GDM1 (cell line): ENCODE measurements at places on chromosomes 5 and 9.
A peak's percentile ranks its signal among the peaks of the same experiment; 100 is the strongest.

DNA sequence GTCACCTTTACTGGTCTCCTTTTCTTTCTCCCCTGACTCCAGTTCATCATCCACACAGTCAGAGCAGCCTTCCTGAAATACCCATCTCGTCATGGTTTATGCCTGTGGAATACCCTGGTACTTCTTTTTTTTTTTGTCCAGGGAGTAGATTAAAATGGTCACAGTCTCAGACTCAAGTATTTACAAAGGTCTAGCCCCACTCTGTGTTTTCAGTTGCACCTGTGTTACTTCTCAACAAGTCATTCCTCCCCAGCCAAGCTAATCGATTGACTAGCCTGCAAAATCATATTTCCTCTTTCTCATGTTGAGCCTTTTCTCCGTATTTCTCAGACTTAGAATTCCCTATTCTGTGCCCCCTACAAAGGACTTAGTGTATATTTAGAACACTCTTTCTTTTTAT, 155.2 kb upstream of the KCNN2 start:
- DNase-seq: no peak

GRCh38 chr9:84343111-84343521, 2.6 kb upstream of the SLC28A3 start:
- no peak for DNase-seq

- no peak for DNase-seq
Measured at GRCh38 chr5:143812085-143812705, at the start of gene HMHB1. TSS of gene HMHB1 (plus strand) at chr5:143812161.

DNA sequence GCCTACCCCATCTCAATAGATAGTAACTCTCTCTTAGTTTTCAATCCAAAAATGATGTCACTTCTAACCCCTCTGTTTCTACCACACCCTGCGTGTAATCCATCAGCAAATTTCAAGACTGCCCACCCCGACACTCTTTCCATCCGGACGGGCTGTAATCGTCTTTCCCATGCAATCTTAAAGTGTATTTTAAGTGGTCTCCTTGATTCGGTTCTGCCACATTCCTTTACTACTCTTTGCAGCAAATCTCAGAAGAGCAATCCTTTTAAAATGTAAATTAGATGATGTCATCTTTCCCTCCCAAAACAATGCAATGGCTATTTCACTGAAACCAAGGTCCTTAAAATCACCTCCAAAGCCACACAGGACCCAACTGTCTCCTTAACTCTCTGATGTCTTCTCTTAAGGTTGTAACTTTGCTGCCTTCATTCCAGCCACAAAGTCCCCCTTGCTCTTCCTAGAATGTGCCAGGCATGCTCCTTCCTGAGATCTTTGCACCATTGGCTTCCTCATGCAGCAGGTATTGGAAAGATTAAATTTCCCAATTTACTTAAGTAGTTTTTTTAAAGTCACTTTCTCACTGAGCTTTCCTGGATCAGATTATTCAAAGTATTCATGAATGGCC, 932.5 kb upstream of the WWC1 start:
- DNase-seq: no peak

DNA sequence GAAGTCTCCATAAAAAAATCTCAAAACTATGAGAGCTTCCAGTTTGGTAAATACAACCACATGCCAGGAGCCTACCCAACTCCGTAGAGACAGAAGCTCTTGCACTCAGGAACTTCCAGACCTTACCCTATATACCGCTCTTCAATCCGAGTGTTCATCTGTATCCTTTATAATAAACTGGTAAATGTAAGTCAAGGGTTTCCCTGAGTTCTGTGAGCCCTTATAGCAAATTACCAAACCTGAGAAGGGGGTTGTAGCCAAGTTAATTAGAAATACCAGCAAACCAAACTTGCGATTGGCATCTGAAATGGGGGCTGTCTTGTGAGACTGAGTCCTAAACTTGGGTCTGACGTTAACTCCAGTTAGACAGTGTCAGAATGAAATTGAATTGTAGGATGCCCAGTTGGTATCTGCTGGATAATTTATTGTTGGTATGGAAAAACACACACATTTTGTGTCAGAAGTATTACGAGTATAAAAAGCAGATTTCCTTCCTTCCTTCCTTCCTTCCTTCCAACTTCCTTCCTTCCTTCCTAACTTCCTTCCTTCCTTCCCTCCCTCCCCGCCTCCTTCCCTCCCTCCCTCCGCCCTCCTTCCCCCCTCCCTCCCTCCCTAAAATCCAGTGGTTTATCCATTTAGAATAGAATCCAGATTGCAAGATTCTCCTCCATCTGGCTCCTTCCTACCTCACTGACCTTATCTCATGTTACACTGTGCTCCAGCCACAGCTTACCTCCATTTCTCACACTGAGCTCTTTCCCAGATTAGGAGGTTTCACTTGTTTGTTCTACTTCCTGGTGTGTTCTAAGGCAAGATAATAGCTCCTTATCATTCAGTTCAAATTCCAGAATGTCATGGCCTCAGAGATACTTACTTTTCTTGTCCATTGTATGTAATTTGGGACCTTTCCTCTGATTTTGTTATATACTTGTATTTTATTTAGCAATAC, 196.7 kb downstream of the WDR70 start:
- DNase-seq: peak; percentile 2
